ENCODE measurements at places on chromosomes 13 and 19.

- DNase-seq: no peak
Measured at GRCh38 chr19:5466814-5467291, 11.6 kb downstream of the ZNRF4 start.

- no peak for DNase-seq
Measured at GRCh38 chr19:43662487-43662886, 7.5 kb downstream of the PLAUR start.

DNA sequence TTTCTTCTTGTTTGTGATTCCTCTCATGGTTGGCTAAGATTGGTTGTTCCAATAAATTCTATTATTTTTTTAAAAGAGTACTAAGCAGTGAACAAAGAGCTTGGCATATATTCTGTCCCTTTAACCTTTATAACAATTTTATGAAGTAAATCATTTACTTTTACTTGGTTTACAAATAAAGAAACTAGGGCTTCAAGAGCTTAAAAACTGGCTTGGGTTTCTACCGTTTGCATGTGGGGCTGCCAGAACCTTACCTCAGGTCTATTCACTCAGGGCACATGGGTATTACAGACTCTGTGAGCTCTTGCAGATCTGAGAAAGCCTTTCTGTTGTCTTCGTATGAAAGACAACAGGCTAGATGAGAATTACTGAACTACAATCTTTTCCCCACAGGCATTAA, 13.3 kb downstream of the N4BP2L1 start:
- DNase-seq: no peak

DNA sequence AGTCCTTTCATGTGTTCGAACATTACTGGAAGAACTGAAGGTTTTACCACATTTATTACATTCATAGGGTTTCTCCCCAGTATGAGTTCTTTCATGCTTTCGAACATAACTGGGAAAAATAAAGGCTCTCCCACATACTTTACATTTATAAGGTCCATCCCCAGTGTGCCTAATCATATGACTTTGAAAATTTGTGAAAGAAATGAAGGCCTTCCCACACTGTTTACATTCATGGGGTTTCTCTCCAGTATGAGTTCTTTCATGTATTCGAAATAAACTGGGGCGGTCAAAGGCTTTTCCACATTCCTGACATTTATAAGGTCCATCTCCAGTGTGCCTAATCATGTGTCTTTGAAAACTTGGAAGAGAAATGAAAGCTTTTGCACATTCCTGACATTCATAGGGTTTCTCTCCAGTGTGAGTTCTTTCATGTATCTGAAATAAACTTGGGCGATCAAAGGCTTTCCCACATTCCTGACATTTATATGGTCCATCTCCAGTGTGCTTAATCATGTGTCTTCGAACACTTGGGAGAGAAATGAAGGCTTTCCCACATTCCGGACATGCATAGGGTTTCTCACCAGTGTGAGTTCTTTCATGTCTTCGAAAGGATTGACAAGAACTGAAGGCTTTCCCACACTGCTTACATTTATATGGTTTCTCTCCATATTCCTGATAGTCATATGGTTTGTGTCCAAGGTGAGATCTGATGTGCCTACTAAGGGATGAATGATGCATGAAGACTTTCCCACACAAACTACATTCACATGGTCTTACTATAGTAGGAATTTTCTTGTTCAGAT, 24.0 kb downstream of the ZNF564 start:
- DNase-seq: no peak

DNA sequence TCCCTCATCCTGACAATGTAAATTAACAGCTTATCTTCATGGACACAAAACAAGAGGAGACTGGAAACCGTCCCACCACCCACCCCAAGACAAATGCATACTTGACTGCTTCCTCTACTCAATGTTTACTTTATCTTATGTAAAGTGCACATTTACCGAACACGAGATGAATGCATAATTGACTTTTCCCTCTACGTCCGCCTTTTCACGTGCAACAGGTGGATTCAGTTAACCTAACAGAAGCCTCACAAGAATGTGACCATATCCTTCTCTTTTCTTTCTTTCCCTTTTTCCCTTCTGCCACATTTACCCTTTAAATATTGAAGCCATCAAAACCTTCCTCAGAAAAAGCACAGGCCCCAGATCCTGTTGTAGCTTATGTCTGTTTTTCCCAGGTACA, 468.0 kb downstream of the UQCRFS1 start:
- no peak for DNase-seq

DNA sequence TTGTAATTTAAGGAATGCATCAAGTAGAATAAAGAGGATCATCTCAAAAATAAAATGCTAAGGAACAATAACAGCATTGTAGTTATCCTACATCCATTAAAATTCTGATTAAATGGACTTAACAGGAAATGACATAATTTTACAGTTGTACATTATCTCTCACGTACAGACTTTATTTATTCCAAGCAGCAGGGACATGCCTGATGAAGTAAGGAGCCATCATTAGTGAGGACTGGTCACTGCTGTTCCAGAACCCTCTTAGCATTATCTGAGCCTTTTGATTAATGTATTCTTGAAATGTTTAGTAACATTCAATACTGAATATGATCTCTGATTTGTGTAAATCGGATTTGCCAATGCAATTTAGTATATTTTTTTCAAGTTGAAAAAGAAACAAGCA, 516.1 kb downstream of the DACH1 start:
- no peak for DNase-seq

- no peak for DNase-seq
Measured at GRCh38 chr13:33918199-33918932, 100.4 kb downstream of the RFC3 start.

DNA sequence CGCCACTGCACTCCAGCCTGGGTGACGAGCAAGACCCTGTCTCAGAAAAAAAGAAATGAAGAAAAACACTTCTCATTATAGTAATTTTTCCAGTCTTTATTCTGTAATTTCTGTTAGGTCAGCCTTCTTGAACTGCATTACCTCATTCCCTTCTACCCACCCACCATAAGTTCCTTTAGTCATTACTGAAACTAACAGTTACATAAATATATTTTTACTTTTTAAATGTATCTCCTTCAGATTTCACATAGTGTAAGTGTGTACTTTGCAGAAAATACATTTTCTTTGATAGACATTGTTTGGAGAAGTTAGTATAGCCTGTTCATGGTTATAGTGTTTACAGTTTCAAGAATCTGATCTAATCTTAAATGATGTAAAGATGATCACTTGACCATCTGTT, 31.7 kb upstream of the KCTD4 start:
- DNase-seq: no peak

- no peak for DNase-seq
Measured at GRCh38 chr13:42893214-42893671, 98.8 kb downstream of the EPSTI1 start.

- DNase-seq: no peak
Measured at GRCh38 chr13:57846600-57847173, 215.1 kb downstream of the PCDH17 start.

GRCh38 chr13:41461527-41462139, 4.3 kb downstream of the RGCC start:
- no peak for DNase-seq

GRCh38 chr19:17721821-17722220, 2.5 kb downstream of the MAP1S start:
- DNase-seq: no peak

DNA sequence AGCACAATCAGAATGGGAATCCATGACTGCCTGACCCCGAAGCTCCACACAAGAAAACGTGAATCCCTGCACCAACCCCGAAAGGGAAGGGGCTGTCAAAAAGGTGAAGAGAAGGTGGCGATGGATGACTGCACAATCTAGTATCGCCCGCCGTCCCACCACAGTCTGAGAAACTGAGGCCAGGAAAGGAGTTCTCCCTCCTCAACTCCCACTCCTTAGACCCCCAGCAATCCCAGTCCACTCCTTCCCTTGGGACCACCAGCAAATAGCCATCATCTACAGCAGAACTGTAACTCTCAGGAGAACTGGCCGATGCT, 451 bp downstream of the NOSIP start:
- DNase-seq: no peak

GRCh38 chr19:55216461-55217198, 7.3 kb upstream of the PTPRH start:
- no peak for DNase-seq

Data from activated CD8-positive, alpha-beta memory T cell treated with anti-CD3 and anti-CD28 coated beads for 1 hour (primary cell).